Stimulated activated CD8-positive, alpha-beta memory T cell treated with anti-CD3 and anti-CD28 coated beads, Interleukin-7, amount 100 ng/mL, for 4 hours (primary cell): ENCODE measurements at places on chromosomes 2 and 18.

GRCh38 chr2:28350196-28350595 is 42.5 kb upstream of the FOSL2 start:
- DNase-seq = no peak

GRCh38 chr2:64273524-64274398 is 129.5 kb upstream of the PELI1 start:
- DNase-seq = no peak

GRCh38 chr2:150978053-150978452 is 283.6 kb downstream of the RBM43 start:
- DNase-seq = no peak

DNA sequence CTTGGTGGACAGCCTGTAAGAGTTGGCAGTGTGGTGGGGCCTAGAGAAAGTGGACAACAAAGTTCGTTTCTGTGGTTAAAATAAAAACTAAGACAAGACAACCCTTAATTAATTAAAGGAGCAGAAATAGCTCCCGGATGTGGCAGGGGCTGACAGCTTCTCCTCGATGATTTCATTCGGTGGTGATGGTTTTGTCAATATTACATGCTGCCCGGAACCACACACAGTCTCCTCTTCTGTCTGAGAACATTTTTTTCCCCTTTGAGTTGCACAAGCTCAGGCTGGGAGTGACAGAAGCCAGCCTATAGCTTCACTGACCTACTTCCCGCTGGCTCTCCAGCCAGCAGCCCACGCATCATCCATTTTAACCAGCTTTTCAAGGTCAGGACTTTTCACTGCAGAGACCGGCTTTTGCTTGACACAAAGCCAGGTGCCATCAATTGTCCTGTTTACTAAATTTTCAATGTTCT is 378.8 kb downstream of the SLC4A3 start:
- no peak for DNase-seq

DNA sequence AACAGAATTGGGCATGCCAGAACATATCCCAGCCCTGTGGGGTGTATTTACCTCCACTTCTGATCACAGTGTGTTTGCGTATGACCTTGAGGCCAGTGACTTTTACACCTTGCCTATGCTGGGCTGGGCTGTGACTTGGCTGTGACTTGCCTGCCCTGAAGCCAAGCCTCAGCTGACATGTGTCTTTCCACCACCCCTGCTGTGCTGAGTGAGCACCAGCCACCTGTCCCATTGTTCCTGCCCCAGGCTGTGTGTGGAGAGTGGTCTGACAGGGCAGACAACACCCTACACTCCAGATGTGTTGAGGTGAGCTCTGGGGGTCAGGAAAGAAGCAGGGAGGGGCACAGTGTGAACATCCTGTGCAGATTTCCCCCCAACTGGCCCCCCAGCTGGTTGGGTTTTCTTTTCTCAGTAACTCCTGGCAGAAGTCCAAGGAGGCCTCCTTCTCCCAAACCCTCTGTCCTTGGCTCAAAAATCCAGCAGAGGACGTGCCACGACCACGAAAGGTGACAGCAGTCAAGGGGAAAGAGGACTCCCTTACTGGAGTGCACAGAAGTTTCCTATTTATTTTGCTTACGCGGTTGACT is 5.1 kb upstream of the STEAP3 start:
- DNase-seq = no peak

- DNase-seq = no peak
These were observed 468.4 kb downstream of the SUCLG1 start for GRCh38 chr2:83990636-83991035.

DNA sequence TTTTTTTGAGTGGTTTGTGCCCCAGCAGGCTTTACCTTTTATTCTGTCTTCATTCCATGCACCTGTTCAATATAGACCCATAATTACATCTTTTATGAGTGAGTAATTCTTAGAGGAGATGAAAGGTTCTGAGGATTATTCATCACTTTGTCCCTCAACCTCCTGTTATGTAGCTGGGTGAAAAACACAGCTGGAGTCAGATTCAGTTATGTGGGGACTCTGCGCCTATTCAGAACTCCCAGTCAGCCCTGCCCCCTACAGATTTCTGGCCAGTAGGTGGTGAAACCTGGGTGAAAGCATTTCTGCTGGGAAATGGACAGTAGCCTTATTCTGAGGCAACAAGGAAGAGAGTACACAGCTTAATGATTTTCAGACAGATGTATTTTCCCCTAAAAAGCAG is 107.8 kb downstream of the MGAT5 start:
- DNase-seq = no peak

- DNase-seq = no peak
These were observed 158.4 kb downstream of the UBE2E3 start for GRCh38 chr2:181138816-181139215.

DNA sequence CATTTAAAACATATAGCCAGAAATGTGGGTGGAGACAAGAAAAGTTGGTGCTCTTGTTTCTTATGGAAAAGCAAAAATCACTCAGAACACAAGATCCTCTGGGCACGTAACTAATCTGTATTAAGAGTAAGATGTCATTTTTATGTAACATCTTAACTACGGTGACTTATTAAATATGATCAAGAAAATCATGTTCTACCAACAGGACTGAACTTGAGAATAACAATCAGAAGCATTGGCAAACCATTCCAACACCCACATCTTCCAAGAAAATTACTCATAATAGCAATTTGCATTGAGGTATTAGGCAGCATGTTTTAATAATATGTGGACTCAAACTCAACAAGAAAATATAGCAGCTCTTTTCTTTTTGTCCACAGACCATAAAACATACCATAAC is 21.6 kb downstream of the MAP2 start:
- DNase-seq = no peak

DNA sequence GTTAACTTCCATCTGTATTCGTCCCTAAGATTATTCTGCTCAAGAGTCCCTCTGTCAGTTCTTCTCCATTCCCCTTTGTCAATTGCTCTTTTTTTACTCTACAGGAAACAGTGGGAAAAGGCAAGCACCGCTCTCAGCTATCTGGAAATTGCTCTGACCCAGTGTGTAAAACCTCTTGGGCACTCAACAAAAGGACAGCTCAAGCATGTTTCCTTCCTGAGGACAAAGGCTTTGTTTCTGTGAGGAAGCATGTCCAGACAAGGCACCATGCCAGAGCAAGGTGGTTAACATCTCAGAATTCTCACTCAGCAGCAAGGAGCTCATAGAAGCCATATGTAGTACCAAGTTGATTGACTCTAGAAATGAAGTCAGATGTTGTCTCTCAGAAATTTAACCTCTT is 735.6 kb downstream of the TSN start:
- DNase-seq = no peak

DNA sequence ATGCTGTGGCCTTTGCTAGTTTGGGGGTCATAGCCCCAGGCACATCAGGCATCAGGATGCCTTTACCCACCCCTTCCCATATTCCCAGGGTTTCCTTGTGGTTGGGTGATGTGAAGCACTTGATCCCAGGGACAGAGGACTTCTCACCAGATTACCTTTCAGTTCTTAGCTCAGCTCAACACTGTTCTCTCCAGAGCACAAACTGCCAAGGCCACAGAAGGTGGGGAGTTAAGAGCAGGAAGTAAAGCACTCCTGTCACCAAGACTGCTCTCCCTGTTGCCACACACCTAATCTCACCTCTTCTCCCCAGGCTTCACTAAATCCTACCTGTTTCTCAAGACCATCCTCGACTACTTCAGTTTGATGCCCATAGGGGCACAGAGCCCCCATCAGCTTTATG is 25.9 kb downstream of the FHOD3 start:
- DNase-seq = no peak

DNA sequence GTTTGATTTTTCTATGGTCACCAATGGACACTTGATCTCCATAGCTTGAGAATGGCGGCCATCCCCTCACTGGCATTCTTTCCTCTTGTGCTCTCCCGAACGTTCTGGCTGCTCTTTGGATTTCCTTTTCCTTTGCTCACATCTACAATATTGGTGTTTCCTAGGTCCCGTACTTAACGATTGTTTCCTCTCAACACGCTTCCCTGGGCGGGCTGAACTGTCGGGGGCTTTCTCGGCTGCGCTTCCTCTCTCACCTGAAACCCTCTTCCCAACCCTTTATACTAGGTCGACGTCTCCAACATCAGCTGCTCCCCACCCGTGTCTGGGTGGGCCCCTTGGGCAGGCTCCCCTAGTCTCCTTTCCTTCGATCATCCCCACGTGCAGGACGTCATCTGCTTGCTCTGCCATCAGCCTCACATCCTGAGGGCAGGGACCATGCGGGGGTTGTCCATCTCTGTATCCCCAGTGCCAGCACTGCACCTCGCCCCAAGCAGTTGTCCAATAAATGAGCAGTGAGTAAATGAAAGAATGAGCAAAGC is 634 bp upstream of the DIS3L2 start:
- DNase-seq = no peak

DNA sequence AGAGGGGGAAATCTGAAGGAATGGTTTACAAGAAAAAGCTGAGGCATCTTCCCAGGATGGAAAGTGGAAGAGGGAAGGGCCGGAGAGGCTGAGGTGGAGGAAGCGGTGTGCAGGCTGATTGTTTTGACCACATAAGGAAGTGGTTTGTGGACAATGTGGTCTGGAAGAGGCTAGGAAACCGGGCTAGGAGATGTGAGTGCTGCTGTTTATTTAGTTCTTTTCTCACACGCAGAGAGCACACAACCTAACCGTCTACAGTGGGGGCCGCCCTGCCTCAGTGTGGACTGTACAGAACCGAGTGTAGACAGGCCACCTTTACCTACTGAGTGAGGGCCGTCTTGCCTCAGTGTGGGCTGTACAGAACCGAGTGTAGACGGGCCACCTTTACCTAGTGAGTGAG is 251.7 kb upstream of the PXDN start:
- DNase-seq = no peak

GRCh38 chr2:146503366-146503765 is 1341.5 kb upstream of the ACVR2A start:
- DNase-seq = no peak

DNA sequence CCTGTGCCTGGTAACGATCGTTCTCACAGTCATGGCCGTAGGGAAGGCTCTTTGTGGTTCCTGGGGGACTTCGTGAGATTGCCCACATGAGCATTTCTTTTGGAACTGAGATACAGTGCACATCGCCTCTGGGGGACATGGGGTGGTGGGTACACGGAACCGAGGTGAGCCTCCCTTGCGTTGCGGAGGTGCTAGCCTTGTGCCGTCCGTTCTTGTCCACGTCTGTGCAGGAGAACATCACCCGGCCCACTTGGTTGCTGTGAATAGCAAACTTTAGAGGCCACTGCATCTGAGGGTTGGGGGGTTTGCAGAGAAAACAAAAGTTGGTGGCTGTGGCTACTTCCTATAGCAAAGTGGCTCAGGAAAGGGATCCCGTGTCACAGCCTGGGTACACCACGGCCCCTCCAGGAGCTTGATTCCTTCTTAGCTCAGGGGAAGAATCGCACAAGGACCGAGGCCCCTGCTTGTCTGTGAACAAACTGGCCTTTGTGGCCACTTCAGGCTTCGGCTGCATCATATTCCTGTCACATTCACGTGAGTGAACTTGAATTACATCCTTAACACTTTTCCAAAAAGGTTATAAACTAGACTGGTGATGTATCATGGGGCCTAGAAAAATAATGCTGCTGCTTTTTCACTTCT is 72.6 kb downstream of the LRRFIP1 start:
- DNase-seq = no peak

DNA sequence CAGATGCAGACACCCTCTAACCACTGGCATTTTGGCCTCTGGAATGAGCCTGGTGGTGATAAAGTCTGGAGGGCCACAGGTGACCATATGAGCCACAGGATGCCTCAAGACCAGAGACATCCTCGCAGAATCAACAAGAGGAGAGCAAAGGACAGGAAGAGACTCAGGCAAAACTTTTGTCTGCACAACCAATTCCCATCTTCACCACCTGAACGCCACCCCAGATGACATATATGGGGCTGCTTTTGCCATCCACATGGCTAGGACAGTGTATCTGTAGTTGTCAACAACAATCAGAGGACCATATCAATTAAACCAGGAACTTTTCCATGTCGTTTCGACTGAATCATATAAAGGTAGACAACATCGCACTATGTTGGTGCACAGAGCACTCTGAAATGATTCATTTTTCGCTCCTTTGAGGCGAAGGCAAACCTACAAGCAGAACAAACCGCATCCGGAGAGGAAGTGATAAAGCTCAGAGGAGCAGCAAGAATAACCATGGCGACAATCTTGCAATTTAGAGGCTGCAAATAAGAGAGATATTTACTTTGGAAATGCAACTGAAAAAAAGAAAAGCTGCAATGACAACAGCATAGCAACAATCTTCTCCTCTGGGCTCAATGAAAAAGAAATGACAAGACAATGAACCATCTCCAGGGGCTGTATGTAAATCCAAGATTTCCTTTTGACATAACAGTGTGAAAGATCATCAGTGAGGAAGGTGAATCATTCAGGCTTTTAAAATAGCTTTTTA is 204.5 kb downstream of the ARL4C start:
- DNase-seq = peak; percentile 56

- DNase-seq = no peak
These were observed 6.3 kb downstream of the RAX start for GRCh38 chr18:59266886-59267502.

DNA sequence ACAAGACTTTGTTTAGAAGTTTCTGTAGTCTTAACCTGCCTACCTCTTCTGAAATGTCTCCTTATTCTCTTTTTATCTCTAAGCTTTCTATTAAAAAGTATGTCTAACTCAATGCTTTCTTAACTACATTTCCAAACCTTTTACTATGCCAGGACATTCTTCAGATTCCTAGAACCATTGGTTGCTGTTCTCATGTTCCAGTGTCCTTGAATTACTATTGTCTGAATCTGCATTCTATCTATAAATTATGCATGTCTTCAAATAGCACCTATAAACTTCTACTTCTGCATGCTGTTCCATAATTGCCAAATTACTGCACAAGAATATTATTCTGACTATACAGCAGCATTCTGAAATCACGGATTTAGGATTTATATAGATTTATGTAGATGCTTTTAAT is 166.0 kb upstream of the VWC2L start:
- DNase-seq = no peak

DNA sequence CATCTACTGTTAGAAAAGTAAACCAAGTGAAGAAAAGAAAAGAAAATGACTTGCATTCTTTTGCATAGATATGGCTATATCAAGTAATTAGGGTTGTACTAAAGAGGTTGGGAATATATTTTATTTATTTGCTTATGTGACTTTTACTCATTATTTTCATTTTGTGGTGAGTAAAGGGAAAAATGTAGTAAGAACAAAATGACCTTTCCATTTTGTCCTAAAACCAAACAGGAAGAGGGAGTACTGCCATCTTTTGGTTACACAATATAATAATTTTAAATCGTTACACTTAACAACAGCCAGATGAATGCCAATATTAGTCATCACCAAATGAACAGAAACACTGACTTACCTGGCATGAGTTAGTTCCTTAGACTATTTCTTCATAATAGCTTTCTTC is 47.3 kb upstream of the NDUFV2 start:
- no peak for DNase-seq

GRCh38 chr2:43611987-43612894 is 16.4 kb upstream of the THADA start:
- DNase-seq = peak; percentile 47

GRCh38 chr2:124805060-124805459 is 780.0 kb downstream of the CNTNAP5 start:
- DNase-seq = no peak
